ENCODE measurements at places on chromosomes 5 and 9.

DNA sequence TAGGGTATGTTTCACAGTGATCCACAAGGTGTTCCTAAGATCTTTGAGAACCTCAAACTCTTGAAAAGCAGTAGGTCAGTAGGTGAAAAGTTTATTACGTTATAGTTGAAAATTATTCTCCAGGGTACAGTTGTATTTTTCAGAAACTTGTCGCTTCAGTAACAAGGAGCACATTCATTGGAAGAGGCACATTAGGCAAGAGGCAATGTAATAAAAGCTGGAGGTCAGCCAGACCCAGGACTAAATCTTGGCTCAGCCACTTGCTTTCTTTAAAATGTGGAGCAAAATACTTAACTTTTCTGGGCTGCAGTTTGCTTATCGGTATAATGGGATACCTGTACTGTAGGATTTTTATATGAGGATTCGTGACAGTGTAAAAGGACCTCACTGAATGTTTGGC, 45.6 kb downstream of the TLE4 start:
- no peak for DNase-seq

- no peak for DNase-seq
Measured at GRCh38 chr9:132776268-132776667, 101.8 kb downstream of the AK8 start.

- DNase-seq: no peak
Measured at GRCh38 chr5:41858890-41859289, 11.3 kb downstream of the OXCT1 start.

GRCh38 chr9:128128836-128129590, 1.5 kb upstream of the PTGES2 start:
- no peak for DNase-seq

DNA sequence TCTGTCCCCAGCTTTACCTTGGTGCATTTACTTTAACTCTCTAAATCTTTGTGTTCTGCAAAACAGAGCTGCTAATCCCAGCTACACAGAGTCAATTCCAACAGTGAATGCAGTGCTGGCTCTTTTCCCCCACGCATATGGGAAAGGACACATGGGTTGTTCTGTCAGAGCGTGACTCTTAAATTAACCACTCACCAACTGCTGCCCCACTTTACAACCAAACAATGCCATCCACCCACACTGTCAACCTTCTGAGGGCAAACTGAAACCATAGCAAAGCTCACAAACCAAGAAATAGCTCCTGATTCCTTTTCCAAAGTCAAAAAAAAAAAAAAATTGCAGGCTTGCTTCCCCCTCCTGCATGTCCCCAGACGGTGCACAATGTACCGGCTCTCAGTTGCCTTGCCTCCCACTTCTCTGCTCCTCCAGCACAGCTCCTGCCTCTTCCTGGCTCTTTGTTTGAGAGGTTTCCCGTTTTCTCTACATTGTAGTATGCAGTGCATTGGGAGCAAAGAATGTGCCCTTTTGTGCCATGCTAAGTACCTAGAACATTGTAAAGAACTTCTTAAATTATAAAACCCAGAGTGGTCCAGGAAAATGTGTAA, 151.5 kb upstream of the DAPK1 start:
- no peak for DNase-seq

Measured in stimulated activated CD4-positive, alpha-beta T cell treated with anti-CD3 and anti-CD28 coated beads, Interleukin-2, amount 100 ng/mL, for 24 hours (primary cell).